RPMI7951 (cell line): ENCODE measurements at places on chromosomes 12 and 14. TPM values are rescaled to one million over a fixed set of nuclear protein-coding genes. Genes with fewer than 3 reads are reported as not detected.

Gene NR1H4
- total RNA-seq, result not detected in 2 replicates

Gene CFAP54
- total RNA-seq, result 0.48 and 0.68 TPM in 2 replicates

Gene RACGAP1
- 158 and 173 TPM in 2 replicates for total RNA-seq

Gene ASPG
- total RNA-seq, result not detected in 2 replicates

Gene VPS37B
- 35.8 and 56.9 TPM in 2 replicates for total RNA-seq

Gene MAPKAPK5
- 25.2 and 26.8 TPM in 2 replicates for total RNA-seq

Gene KRT72
- total RNA-seq, result not detected in 2 replicates

Gene PGF
- total RNA-seq, result 0.36 and 0.98 TPM in 2 replicates

Gene KLHDC1
- total RNA-seq, result 1.5 and 1.6 TPM in 2 replicates

Gene NPFF
- not detected in 2 replicates for total RNA-seq

Gene GLIPR1L2
- 0.20 and 0.36 TPM in 2 replicates for total RNA-seq

Gene C14orf39
- not detected in 2 replicates for total RNA-seq

- no peak for DNase-seq
These were observed 7.0 kb downstream of the PYROXD1 start for GRCh38 chr12:21444193-21445146.

- DNase-seq, result no peak
These were observed 253.6 kb downstream of the ZFP36L1 start for GRCh38 chr14:68539241-68539737.

DNA sequence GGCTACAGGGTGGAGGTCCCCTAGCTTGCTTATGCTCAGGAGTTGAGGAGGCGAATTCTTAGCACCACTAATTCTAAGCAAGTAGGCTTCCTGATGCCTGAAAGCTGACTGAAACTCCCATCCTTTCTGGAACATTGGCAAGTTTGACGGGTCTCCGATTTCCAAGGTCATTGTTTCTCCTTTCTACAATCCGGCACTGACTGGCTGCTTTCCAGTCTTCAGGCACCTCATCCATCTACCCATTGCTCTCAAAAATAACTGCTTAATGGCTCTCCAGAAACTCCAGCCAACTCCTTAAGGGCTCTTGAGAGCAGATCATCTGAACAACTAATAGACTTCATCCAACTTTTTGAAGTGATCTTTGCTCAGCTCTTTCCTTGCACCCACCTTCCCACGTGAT, 13.3 kb downstream of the REM2 start:
- DNase-seq, result no peak

GRCh38 chr12:116631619-116632018, 72.4 kb downstream of the MAP1LC3B2 start:
- no peak for DNase-seq

DNA sequence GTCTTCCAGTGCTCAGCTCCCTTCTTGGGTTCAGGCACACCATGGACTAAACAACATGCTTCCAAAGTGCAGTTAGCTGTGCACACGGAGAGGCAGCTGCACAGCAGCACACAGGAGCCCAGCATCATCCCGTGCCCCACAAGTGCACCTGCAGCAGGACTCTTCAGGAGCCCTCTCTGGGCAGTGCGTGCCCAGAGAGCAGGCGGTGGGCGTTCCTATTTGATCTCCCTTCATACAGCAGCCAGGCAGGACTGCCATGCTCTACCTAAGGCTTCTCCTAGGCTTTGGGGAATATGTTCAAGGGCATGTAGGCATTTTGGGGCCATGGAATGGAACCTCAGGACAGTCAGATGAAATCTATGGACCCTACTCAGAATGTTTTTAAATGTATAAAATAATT, 35.5 kb downstream of the ANO2 start:
- DNase-seq, result no peak

DNA sequence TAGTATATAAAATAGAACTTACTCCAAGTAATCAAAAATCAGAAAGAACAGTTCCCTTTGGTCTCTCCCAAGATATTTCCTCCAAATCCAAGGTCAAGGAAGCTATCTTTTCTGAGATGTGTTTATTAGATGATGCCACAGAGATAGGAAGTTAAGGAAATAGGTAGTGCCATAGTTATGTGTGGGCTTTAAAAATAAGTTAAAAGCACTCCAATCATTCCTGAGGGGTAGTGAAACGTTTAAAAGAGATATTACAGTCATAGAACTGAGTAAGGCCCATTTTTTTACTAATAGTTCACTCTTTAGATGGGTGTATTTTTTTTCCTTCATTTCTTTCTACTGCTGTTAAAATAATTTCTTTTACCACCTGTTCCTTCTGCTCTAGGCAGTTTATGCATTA, 1630.9 kb upstream of the SEL1L start:
- DNase-seq, result no peak

DNA sequence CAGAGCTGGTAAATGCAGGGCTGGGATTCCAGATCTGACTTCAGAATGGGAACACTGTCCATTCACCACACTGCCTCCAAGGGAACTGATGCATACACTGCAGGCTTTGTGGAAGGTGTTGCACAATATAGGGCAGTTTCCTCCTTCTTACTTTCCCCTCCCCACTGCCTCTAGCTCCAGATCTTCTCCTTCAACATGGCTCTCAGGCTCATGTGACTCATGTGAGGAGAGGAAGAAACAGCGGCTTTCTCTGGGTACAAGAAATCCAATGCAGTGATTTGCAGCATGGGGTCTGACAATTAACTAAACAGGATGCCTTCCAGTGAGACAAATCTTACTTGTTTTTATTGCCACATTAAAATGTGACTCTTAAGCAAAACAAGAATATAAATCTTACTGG, 447.6 kb upstream of the CCDC196 start:
- peak; percentile 35 for DNase-seq

- no peak for DNase-seq
These were observed 113.8 kb downstream of the PIK3C2G start for GRCh38 chr12:18375131-18375530.

DNA sequence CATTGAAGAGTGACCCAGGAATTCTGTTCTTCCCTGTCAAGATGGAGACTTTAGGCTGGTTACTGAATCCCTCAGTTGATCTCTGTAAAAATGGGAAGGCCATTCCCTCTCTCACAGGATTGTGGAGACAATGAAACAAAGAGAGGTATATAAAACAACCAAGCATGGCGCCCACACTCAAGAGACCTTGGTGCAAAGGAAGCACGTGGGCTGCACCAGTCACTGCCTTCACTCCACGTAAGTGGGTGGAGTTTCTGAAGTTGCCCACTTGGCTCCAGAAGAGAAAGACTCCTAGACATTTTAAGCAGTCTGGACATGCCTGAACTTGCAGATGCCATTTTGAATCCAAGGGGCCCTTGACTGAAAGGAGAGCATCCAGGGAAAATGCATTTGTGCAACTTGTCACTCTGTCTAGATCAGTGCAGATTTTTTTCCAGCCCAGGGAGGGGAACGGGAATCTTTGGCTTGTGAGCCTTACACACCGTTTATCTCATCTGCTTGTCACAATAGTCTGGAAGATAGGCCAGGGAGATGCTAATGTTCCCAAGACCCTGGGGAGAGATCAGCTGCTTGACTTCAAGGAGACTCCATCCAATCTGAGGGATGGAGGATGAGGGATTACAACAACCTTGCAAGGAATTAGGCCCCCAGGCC, 96.9 kb upstream of the TBX3 start:
- no peak for DNase-seq

DNA sequence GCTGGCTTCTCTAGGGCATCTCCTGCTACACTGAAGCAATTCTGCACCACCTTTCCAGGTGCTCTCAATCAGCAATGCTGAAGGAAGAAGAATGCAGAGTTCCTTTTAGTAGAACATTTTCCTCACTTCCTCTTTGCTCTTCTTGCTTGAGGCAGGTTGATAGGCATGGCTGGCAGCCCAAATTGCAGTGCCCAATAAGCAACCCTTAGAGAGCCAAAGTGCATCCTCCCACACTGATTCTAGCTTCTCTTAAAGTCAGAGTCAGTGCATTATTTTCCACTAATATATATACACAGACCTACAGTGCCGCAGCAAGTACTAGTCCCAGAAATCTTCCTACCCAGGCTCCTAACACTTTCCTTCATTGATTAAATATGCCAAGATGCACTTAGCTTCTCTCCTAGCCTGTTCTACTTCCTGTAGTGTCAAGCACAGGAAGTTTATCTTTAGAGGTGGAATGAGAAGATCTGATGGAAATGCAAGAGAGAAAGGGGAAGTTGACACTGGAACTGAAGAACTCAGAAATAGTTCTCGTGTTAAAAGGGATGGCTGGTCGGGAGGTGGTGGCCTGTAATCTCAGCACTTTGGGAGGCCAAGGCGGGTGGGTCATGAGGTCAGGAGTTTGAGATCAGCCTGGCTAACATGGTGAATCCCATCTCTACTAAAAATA, 132.7 kb downstream of the SSPN start:
- no peak for DNase-seq

DNA sequence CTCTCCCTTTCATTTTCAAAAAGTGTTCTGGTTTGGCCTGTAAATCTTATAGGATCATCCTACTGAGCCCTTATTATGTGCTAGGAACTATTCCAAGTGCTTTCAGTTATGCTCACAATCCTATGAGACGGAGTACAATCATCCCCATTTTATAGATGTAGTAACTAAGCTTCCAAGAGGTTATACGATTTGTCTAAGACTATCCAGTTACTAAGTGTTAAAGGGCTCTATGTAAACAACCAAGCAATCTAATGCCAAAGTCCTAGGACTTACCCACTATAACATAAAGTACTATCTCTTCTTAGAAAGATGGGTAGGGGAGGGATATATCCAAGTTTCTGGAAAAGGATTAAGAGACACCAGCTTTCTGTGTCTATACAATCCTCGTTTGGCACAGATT, 6.7 kb downstream of the CFL2 start:
- no peak for DNase-seq

- DNase-seq, result no peak
These were observed 12.8 kb upstream of the CEP170B start for GRCh38 chr14:104852280-104852663.

DNA sequence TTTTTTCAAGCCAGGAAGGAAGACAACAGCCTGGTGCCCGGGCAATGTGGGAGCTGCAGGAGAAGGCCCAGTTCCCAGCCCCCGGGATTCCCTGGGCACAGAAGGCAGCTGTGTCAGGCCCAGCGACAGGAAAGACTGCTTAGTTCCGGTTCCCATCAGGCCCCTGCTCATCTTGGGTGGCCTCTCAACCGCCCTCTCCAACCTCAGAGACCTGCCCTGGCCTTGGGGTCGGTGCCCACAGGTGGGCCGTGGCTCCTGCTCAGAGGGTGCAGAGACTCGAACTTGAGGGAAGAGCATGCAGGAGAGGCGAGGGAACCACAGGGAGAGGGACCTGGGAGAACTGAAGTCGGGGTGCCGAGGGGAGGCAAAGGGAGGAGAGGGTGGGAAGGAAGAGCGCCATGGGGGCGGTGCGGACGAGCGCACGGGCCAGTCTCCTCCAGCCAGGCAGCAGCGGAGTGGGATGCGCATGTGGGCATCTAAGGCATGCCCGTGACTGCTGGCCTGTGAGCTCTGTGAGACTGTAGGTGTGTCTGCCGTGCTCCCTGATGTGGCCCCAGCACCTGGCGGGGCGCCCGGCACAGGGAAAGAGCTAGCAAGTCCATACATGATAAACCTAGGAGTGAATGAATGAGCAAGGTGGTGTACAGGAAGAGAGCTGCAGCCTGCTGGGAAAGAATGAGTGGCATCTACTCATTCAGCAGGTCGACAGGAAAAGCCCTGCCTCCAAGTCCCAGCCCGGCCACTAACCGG, 42.7 kb downstream of the SSH1 start:
- no peak for DNase-seq

DNA sequence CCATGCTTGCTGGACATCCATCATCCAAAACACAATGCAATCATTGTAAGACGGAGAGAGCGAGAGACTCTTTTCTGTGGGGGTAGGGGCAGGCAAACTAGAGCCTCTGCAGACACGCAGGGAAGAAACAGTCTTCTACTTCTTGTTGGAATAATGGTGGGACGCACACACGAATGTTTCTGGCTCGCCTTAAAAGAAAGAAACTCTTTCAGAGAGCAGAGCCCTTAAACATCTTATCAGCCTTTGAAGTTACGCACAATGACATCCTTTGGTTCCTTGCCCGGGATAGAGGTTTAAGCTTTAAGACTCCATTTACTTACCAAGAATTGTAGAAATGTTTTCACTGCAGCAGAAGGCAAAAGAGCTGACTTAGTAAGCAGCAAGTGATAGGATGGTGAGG, 133.8 kb upstream of the FOXN3 start:
- DNase-seq, result peak; percentile 11

GRCh38 chr14:58815161-58815701, 177.5 kb downstream of the DACT1 start:
- DNase-seq, result no peak

GRCh38 chr12:6934110-6934509, 6.4 kb downstream of the ATN1 start:
- no peak for DNase-seq

DNA sequence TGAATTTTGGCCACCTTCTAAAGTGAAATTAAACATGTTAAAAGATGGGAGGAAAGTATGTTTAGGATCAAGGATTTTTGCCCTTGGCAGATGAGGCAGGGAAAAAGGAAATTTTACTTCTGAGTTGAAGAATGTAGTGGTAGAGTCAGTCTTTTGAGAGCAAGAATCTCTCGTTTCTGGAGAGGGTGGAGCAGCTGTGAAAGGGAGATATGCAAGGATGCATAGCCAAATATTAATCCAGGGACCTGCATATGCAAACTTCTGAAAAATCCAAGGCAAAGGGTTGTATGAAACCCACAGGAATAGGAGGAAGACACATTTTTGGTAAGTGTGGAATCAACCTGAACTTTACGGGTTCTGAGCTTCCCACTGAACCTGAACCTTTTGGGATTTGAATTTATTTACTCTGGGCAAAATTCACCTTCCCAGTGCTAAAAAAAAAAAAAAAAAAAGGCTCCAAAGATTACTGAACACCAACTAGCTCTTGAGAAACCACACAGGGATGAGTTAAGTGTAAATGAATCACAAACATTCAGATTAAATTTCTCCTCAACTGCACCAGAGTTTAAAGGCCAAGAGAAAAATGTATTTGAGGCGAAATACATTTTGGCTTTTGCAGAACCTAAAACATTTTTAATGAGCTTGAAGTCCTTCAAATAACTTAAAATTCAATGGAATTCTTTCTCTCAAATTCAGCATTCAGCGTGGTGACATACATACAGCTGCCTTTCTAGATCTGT, 187.1 kb upstream of the CDKN3 start:
- DNase-seq, result peak; percentile 23
